ENCODE measurements at places on chromosomes 13 and 19.

GRCh38 chr13:45670189-45670885 lies 31.8 kb upstream of the CBY2 start:
- DNase-seq: no peak

- DNase-seq: no peak
Observed at GRCh38 chr13:82636119-82636518, 1246.2 kb downstream of the SLITRK1 start.

DNA sequence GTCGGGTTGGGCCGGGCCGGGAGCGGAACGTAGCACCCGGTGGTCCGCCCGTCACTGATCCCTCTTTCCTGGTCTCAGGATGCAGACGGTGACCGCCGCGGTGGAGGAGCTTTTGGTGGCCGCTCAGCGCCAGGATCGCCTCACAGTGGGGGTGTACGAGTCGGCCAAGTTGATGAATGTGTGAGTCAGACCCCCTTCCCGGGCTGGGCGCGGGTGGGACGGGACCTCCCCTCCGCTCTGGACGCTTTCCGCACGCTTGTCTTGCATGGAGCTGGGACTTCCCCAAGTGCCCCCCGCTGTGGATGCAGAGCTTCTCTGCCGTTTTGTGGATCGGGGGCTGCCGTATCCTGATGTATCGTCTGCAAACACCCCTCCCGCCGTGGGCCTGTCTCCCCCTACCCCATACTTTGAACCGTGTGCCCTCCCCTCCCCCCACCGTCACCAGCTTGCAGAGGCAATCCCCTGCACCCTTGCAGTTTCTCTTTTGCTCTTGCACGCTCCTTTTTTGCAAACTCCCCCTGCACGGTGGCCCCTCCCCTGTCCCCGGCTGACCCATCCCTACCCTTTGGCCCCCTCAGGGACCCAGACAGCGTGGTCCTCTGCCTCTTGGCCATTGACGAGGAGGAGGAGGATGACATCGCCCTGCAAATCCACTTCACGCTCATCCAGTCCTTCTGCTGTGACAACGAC lies 669 bp downstream of the GADD45B start:
- no peak for DNase-seq

DNA sequence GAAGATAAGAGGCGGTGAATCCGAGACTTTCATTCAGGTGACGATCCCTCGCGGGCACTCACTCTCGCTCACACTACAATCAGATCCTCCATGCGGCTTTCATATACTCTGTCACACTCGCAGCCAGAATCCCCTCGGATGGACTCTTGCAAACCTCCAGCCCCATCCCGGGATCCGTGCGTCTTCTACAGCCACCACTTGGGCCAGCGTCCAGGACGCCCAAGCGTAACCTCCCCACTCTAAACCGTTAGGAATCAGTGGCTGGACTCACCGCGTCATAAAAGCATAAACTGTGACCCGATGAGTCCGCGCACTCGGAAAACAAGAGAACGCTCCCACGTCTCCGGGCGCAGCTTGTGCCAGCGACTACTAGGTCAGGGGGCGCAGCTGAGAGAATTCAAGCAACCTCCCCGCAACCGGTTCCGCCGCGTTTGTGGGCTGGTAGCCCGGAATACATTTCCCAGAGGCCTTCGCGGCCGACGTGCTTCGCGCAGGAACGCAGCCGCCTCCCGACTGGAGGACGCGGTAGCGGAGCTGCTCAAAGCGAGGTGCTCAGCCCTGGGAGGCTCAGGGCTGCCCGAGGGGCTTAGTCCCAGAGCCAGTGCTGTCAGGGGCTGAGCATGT lies 27.6 kb downstream of the ZNF607 start:
- DNase-seq: peak; percentile 59

GRCh38 chr13:31038834-31039552 lies 106.5 kb downstream of the TEX26 start:
- peak; percentile 86 for DNase-seq

DNA sequence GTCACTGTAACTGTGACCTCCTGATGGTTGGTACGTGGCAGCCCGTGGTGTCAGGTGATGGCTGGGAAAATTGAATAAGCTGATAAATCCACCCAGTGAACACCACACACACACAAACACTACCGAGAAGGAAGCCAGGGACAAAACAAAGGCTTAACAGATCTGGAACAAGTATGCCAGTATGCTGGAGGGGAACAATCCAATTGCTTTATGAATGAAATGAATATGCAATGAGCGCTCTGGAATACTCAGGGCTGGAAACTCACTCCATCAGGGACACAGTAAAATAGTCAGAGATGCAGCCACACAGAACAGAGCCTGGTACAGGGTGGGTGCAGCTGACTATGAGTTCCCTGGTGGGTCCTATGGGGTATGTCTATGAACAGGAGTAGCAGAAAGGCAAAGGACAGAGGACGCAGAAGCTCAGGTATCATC lies 16.7 kb downstream of the TMTC4 start:
- no peak for DNase-seq

DNA sequence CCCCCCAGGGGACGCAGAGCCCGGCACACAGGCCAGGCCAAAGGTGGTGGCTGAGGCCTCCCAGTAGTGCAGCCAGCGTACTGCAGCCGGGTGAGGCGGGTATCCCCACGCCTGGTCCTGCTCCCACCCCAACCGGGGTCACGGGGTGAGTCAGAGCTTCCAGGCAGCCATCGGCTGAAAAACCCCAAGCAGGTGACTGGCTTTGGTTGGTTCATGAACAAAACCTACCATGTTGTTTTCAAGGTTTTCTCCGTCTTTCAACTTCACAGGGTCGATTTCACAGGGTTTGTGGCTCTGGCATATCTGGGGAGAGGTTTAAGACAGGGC lies 42.1 kb upstream of the C13orf46 start:
- no peak for DNase-seq

GRCh38 chr19:54136086-54136863 lies 1.3 kb upstream of the CNOT3 start:
- peak; percentile 31 for DNase-seq

GRCh38 chr13:59643906-59644626 lies 519.7 kb downstream of the DIAPH3 start:
- DNase-seq: no peak

GRCh38 chr13:112723771-112724170 lies 33.9 kb downstream of the ATP11A start:
- no peak for DNase-seq

GRCh38 chr13:99218545-99218944 lies 17.9 kb downstream of the UBAC2 start:
- DNase-seq: no peak

- no peak for DNase-seq
Observed at GRCh38 chr13:47549219-47549752, 451.8 kb downstream of the SUCLA2 start.

DNA sequence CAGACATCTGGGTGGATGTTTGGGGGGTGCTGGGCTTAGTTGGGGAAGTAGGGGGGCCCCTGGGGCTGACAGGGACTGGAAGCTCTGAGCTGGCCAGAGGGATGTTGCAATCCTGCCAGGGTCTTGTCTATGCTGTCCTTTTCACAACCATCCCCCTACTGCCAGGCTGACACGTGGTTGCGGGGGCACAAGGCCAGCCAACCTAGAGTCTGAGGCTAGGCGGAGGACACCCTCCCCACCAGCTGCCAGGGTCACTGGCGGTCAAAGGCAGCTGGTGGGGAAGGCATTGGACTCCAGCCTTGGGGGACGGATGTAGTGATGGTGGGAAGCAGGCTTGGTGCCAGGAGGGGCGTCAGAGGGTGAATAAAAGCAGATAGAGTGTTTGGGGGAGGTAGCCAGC lies 1.6 kb upstream of the APOC1 start:
- no peak for DNase-seq

DNA sequence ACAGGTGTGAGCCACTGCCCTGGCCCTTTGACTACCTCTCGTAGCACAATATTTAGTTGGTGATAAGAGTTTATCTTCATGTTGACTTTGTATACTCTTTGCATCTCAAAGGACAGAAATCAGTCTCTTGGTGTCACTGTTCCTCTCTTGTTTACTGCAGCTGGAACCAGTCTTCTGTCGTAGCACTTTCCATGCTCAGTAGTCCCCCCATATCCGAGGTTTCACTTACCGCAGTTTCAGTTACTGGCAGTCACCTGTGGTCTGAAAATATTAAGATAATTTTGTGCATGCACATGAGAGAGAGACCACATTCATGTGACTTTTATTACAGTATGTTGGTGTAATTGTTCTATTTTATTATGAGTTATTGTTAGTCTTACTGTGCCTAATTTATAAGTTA lies 49.1 kb downstream of the WASF3 start:
- no peak for DNase-seq

GRCh38 chr19:29495091-29495490 lies 30.7 kb upstream of the VSTM2B start:
- no peak for DNase-seq

DNA sequence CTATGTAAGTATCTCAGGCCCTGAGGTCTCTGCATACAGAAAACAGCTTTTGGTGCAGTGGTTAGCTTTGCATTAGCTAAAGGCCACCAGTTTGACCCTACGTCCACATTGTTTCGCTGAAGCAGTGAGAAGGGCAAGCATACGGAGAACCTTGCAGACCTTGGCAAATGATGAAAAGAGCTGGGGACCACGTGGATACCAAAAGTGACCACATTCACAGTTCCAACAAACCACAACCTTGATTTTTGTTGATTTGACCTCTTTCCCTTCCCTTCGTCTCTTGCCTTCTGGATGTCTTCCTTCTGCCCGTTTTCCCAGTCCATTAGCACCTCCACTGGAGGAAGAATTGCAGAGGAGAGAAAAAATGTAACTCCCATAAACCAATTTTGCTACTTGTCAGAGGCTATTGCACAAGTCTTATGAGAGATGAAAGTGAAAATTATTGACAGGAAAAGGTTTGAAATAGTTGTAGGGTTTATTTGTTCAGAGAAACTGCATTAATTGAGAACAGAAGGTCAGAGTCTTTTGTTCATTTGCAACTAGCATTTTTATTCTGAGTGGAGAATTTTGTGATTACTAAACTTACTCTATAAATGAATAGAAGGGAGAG lies 293.9 kb upstream of the HTR2A start:
- DNase-seq: no peak

- DNase-seq: no peak
Observed at GRCh38 chr19:44315883-44316282, 11.1 kb upstream of the ZNF235 start.

DNA sequence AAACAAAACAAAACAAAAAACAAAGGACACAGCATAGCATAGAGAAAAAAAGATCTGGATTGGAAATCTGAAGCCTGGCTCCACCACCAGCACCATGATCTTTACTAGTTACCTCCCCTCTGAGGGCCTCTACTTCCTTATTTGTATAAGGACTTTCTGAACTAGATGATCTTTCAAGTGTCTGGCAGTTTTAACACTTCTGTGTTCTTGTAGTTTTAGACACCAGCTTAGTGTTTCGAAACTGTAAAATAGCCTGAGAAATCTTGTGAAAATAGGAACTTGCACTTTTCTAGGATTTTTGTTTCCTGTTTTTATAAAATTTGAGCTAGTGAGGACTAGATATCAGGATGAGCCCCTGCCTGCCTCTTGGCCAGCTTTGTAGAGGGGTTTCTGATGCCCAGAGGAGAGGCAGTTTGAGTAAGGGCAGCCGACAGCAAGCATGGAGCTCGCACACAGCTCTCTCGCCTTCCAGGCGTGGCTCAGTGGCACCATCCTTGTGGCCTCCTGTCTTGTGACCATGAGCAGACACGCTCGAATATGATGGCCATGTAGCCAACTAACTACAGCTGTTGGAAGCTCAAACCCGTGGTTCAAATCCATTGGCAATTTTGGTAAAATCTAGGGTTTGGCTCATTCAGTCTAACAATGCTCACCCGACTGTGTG lies 319.0 kb downstream of the KCNRG start:
- no peak for DNase-seq

DNA sequence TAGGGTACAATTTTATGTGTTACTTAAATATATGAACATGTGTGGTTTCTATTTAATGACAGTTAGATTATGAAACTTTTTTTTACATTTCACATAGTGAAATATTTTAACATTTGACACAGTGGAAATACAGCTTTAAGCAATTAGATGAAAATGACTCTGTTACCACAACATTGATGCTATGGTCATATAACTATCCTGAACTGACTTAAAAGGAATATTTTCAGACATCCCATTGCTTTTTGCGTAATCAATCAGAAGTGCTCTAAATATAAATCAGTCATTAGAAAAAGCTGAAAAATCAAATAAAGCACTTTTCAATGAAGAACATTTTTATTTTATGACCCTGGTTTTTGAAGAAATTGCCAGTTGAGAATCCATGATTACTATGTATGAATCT lies 80.3 kb downstream of the UFM1 start:
- no peak for DNase-seq

DNA sequence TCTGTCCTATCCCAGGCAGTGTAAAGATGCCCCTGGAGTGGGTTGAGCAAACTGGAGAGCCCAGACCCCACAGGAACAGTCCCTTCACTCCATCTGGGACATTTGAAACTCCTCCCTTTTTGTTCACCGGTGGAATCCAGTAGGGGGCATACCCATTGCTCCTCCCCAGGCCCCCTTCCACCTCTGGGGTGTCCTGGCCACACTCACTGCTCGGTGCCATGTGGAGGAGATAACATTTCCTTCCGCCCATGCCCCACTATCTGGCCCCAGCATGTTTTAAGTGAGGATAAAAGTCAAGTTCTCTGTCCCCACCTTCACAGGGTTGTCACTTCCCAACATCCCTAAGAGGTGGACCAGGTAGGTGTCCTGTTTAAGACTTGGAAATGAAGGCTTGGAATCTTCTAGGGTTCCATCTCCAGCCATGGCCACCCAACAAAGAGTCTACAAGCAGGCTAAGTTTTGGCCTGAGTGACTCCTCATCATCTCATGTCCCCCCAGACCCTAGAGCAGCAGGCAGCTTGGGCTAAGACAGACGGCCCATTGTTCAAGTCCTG lies 9.3 kb downstream of the ZNF526 start:
- no peak for DNase-seq

DNA sequence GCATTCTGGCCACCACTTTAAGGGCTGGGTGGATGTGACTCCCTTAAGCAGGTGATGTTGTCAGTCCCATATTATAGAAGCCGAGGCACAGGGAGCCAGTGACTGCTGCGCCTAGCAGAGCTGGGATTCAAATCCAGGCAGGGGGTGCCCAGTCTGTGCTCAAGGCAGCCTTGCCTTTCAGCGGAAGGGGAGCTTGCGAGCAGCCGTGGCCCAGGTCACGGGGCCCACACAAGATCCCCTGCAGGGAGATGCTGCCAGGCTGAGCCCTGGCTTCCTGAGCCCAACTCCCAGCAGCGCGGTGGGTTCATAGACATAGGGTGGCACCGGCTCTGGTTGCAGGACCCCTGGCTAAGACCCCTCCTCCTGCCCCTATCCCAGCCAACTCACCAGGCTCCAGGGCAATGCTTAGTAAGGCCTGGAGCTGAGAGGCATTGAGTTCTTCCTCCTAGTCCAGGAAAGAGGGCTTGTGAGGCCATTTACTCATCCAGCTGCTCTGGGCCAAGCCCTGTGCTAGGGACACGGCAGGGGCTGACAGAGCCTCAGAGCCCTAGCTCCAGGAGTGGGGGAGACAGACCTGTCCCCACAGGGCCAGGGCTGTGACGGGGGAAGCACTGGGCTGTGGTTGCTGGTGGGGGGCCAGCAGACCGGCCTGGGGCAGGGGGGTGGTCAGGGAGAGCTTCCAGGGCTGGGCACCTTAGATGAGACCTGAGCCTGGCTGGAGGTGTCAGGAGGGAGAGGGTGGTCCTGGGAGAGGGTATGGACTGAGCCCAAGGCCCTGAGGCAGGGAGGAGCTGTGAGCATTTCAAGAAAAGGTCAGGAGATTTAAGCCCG lies 9.6 kb downstream of the CAPN12 start:
- no peak for DNase-seq
